Bone marrow (tissue), 2 donors: ENCODE measurements at places on chromosomes 4 and X.

- no peak for DNase-seq
Observed at GRCh38 chr4:64464581-64464980, 55.3 kb upstream of the TECRL start.

DNA sequence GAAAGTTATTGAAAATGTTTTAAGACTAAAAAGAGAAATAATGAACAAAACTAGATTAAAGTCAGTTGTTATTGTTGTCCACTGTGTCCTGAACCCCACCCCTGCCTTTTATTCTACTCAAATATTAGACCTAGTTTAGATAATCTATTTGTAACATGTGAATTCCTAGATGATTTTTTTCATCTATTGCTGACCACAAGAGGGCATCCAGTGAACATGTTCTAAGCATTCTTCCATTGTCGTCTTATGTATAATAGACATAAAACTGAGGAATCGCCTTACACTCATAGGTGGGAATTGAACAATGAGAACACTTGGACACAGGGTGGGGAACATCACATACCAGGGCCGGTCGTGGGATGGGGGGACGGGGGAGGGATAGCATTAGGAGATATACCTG is 36.4 kb upstream of the HPRT1 start:
- no peak for DNase-seq

DNA sequence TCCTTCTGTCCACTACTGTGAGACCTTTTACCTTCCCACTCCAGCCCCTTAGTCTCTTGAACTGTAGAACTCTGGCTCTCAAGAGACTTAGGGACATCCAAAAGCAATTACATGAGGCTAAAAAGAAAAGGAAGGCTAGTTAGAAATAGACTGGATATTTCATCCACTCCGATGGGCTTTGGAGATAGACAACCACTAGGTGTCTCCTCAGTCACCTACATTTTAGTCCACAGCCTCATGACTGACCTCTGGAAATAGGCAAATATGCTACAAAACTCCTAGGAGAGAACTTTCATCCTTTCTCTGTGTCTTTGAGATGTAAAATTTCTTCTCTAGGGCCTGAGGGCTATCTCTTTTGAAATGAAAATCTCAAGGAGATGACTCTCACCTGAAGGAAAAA is 45.1 kb upstream of the LAMP2 start:
- DNase-seq = peak; percentile 14

DNA sequence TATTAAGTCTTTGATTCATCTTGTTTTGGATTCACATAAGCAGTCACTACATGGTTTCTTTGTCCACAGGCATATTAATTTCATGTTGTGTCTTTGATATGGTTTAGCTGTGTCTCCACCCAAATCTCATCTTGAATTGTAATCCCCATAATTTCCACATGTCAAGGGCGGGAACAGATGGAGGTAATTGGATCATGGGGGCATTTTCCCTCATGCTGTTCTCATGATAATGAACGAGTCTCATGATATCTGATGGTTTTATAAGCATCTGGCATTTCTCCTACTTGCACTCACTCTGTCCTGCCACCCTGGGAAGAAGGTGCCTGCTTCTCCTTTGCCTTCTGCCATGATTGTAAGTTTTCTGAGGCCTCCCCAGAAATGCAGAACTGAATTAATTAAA is 1811.2 kb upstream of the PCDH10 start:
- DNase-seq = no peak

DNA sequence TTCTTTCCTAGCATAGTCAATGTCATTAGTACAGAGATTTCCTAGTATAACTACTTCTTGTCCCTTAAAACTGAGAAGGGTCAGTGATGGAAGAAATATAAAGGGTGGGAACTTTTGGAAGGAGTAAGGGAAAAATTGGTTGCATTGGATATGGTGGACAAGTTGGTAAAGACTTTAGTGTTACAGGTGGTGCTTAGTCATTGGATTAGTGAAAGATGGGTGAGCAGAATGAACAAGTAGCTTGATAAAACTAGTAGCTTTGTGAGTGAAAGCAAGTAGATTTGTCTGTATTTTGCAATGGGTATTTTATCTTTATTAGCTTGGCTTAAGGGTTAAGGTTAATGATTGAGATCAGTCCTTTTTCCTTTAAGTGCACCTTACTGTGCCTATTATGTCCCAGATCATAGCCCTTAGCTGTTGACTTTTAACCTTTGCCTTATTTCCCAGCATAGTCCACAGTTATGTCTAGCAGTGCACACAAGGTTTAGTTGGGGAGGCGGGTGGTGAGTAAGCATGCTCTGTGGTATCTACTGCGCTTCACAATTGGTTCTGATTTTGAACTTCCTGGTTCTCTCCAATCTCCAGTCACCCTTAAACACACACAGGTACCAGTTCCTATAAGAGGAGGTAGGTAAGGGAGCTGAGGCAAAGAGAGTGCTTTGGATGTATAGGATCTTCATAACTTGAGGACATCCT is 9.5 kb downstream of the WDR44 start:
- DNase-seq = no peak

- DNase-seq = no peak
Observed at GRCh38 chr4:153595894-153596601, 88.0 kb upstream of the TLR2 start.

DNA sequence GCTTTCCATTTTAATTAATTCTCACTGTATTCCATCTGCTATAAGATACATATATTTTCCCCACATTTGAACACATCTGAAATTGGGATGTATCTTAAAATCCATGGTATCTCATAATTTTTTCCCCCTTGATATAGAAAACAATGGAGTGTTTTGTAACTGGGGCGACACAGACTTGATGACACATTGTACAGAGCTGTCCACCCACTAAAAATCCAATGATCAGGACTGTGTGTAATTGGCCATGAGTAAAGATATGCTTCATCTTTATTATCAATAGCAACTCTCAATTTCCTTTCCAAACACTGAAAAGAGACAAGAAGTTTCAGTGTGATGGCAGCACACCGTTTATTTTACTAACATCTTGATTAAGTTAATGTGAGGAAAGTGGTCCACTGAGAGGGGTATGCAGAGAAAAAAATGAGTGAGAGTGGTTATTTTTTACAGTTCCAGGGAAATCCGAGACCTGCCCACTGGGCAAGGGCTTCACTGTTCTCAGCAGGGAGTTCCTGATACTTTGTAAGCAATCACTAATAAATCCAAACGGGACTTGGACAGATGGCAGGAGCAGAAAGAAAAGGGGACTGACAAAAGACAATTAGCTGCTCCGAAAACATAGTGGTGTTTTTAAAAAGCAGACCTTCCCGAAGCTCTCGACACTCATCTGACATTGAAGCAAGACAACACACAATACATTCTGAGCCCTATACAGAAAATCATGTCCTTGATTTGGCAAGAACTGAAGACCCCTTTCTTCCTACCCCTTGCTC is 149.4 kb downstream of the TSPAN5 start:
- no peak for DNase-seq

DNA sequence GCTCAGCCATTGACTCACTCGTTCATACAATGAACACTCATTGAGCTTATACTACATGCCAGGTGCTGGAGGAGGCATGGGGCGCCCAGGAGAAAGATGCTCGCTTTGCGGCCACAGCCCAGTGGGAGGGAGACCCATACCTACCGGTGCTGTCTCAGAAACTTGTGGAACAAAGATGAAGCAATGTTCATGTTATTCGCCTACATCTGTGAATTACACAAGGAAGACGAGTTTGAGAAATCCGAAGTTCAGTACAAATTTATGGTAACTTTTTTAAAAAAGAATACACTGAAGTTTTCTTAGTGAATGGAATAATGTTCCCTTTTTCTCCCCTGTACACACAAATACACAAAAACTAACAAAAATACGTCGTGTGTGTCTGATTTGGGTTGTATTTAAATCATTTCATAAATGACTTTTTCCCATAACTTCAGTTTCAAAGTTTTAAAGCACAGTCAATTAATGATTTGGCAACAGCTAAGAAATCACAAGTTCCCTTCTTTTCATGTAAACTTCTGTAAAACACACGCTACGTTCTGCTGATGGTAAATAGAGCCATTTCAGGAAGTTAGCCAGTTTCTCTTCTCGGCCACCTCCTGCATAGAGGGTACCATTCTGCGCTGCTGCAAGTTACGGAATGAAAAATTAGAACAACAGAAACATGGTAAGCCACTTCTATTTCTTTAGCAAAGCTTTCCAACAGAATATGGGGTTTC is at the start of gene TLR8:
TLR8 (plus strand) TSS at position 575 of the 716 bp plus-strand sequence; CDS start at position 662, 87 bp downstream.
- no peak for DNase-seq

- DNase-seq = no peak
Observed at GRCh38 chr4:122623637-122624166, 2.8 kb upstream of the IL21 start.

- no peak for DNase-seq
Observed at GRCh38 chr4:180827232-180828009, 1415.8 kb upstream of the TENM3 start.

DNA sequence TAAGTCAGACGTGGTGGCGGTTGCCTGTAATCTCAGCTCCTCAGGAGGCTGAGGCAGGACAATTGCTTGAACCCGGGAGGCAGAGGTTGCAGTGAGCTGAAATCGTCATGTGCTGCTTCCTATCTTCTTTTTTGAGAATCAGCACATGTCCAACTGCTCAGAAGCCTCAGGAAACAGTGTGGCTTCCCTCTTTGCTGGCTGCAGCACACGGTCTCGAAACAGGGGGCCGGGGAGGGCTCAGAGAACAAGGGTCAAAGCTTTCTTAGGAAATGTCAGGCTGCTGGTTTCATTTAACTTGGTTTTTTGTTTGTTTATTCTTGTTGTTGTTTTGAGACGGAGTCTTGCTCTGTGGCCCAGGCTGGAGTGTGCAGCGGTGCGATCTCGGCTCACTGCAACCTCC is 31.3 kb downstream of the CRLF2 start:
- DNase-seq = no peak

DNA sequence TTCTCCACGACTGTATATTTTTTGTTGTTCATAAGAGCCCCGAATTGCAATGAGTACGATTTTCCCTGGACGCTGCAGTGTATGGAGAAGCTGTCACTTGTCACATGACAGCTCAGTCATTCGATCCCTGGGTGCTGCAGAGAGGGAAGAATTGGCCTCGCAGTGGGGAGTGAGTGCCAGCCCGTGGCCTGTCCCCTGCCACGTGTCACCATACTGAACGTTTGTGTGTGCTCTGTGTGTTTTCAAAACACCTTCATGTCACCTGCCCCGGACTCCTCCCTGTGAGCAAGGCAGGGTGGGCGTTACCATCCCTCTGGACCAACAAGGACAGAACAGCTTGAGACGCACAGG is 77.9 kb downstream of the TBL1X start:
- DNase-seq = no peak

- no peak for DNase-seq
Observed at GRCh38 chr4:139853309-139853708, 187.7 kb downstream of the MGST2 start.

- no peak for DNase-seq
Observed at GRCh38 chr4:142365391-142365790, 480.7 kb downstream of the INPP4B start.

GRCh38 chr4:147955827-147956558 is 224.1 kb downstream of the ARHGAP10 start:
- no peak for DNase-seq

DNA sequence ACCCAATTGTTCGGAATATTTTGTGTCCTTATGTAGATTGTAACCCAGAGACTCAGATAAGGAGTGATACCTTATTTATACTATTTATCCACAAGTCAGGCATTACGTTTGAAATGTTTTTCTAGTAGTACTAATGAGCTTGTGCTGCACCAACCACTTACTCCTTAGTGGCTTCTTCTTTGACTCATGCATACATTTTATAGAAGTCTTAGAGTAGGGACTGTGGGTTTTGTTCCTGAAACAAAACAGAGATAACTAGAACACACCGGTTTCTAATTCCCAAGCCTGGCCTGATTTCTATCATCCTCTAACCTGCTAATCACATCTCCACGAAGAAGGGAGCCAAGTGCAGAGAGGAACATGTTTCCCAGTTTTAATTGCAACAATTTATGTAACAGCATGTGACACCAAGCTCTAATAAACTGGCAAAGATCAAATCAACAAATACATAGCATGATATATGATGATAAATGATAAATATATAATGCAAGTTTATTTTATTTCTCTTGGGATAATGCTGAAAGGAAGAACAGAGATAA is 32.3 kb downstream of the MGARP start:
- DNase-seq = no peak

- no peak for DNase-seq
Observed at GRCh38 chr4:1959104-1959384, 49.7 kb downstream of the NELFA start.

DNA sequence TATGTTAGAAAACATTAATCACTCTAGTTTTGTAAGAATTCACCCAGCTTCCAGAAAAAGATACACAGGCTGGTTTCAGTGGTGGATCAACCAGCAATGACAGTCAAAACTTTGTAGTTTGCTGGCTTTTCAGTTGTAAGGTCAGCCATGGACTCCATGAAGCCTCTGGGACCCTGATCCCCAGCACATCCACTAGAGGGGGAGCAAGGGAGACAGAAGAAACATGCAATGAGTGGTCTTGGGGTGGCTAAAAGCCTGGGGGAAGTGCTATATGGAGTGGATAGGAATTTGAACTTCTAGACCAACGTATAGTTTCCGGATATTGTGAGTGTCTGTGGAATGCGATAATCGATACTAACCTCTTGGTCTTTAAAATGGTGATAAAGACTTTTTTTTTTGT is 72.7 kb downstream of the AFF2 start:
- DNase-seq = no peak

DNA sequence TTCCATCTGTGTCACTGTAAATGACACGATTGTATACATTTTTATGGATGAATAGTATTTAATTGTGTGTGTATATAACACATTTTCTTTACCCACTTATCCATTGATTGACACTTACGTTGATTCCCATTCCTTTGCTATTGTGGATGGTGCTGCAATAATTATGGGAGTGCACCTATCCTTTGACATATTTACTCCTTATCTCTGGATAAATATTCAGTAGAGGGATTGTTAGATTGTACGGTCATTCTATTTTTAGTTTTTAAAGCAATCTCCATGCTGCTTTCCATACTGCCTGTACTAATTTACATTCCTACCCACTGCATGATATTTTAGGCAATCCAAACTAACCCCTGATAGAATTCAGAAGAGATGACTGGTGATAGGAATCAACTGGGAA is 980.1 kb downstream of the FSTL5 start:
- no peak for DNase-seq

- no peak for DNase-seq
Observed at GRCh38 chrX:51614353-51615012, 4.2 kb downstream of the CENPVL3 start.

- no peak for DNase-seq
Observed at GRCh38 chrX:34555481-34555880, 101.6 kb downstream of the TMEM47 start.

- DNase-seq = no peak
Observed at GRCh38 chr4:37648084-37648817, 37.9 kb downstream of the RELL1 start.

DNA sequence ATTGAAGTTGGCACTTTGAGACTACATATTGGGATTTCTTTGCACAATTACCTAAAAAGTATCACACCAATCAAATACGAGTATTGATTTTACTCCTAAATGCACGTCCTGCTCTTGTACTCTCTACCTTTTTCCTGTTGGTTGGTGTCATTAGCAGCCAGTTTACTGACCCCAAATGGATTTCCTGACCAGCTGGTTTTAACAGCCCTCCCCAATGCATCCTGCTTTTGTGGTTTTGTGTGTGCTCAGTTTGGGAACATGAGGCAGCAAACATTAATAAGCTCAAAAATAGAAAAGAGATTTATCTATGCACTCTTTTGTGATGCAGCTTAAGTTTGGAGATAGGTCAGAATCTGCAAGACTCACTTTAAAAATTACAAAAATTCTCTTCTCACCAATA is 230.3 kb downstream of the MAPK10 start:
- no peak for DNase-seq

GRCh38 chr4:38560340-38560739 is 103.7 kb upstream of the KLF3 start:
- DNase-seq = no peak

GRCh38 chr4:109562457-109563239 is 2.6 kb downstream of the MCUB start:
- DNase-seq = no peak
